ENCODE measurements at places on chromosomes 5 and 9.
A peak's percentile ranks its signal among the peaks of the same experiment; 100 is the strongest.

DNA sequence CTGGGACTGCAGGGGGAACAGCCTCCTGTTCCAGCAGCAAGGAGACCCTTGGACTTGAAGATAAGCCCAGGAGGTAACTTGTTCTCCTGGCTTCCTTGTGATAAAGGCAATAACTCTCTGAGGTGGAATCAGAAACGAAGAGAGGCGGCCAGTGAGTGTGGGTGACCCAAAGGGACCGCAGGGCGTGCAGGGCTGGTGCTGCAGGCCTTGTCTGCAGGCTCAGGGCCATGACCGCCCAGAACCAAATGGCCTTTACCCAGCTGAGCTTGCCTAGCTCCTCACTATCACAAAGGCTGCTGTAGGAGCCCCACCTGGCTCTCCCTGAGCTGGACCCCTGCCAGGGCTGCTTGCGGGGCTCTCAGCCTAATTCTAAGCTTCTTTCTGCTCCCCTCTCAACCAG, 72.5 kb downstream of the NDFIP1 start:
- no peak for DNase-seq

DNA sequence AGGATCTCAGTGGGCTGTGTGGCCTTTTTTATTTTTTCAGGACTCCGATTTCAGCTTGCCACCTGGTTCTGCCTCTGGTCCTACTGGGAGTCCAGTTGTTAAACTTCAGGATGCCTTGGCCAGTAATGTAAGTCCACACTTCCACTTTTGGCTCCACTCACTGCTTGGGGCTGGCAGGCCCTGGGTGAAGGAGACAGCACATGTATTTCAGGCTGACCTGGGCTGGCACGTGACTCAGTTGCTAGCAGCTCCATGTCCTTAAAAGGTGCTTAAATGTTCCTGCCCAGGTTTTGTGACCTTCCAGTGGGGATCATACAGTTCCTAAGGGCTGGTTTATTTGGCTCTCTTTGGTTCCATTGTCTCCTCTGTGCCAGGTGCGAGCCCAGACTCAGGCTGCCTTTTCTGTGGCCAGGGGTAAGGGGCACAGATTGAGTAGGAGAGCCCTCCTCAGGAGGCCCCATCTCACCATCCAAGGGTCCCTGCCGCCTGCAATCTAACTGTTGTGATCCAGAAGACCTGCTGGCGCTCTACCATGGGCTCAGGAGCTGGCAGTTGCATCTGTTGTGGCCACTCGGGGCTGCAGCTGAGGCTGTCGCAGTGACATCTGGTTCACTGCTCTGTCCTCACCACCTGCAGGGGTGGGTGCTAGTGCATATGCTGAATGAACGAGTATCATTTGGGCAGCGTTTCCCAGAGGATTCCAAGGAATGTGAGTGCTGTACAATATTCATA, 19.2 kb upstream of the POMT1 start:
- DNase-seq: no peak

DNA sequence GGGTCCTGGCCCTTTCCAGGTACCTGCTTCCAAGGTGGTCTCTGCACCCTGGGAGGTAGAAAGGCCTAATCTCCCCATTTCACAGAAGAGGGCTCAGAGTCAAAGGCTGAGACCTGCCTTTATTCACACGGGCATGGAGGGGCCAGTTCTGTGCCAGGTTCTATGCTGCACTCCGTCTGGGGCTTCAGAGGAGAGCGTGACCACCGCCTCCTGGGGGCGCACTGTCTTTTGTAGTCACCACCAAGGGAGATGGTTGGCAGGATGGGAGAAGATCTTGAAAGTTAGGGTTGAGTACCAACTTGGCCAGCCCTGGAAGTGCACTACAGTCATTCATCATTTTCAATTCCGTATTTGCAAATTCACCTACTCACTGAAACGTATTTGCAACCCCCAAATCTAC, 23.7 kb upstream of the PRDM12 start:
- DNase-seq: no peak

GRCh38 chr5:67873935-67874334, 341.6 kb upstream of the PIK3R1 start:
- DNase-seq: no peak

DNA sequence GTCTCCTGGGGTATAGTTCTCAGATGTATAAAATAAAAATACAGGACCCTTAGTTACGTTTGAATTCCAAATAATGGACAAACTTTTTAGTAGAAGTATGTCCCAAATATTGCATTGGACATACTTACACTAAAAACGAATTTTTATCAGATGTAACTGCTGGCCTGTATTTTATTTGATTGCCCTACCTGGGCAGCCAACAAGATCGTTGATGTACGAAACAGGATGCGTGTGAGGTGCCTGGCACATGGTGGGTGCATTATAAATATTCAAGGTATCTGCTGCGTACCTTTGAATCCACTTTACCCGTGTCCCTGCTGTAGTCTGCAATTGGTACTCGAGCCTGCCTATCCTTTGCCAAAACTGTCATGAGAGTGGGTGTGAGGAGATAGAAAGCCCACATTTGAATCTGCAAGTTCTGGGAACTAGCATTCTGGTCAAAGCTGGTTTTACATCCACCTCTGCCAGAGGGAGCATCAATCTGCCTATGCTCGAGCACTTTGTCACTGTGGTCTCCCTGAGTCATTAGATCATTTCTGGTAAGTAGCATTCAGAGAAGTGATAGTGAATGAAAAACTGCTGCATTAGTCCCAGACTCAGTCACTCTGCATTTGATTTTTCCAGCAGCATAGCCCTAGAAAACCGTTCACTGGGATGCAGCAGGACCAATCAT, 133.7 kb upstream of the IQGAP2 start:
- DNase-seq: no peak

DNA sequence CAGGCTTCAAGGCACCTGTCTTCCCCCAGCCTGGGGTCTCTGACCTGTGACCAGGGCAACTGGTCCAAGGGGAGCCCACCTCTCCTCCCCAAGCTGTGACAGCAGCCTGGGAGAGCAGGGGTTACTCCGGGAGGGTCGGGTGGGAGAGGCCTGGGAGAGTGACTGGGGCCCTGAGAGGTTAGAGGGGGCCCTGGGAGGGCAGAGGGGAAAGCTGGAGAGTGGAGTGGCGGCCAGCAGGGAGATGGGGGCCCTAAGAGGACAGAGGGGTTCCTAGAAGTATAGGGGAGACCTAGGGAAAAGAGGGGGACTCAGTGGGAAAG, 302 bp downstream of the LCN9 start:
- DNase-seq: no peak

GRCh38 chr5:177097016-177097985, 10.6 kb downstream of the FGFR4 start:
- no peak for DNase-seq

- DNase-seq: peak; percentile 39
Observed at GRCh38 chr5:164597293-164597900, 1092.0 kb downstream of the MAT2B start.

DNA sequence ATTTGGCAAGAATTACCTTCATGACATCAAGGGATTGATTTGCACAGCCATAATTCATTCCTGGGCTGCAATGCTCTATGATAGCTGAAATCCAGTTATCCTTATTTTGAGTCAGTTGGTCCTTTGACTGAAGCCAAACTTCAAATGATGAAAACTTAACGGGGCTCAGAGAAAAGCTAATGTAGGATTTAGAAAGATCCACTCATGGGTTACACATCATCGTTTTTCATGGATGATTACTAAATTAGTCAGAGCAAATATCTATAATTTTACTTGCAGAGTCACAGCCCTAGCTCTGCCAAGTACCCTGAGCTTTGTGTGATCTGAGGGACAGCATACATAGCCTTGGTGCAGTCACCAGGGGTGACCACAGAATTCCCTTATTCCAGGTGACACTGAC, 27.3 kb upstream of the MUSK start:
- no peak for DNase-seq

- no peak for DNase-seq
Observed at GRCh38 chr9:34929506-34930102, 28.5 kb upstream of the PHF24 start.

DNA sequence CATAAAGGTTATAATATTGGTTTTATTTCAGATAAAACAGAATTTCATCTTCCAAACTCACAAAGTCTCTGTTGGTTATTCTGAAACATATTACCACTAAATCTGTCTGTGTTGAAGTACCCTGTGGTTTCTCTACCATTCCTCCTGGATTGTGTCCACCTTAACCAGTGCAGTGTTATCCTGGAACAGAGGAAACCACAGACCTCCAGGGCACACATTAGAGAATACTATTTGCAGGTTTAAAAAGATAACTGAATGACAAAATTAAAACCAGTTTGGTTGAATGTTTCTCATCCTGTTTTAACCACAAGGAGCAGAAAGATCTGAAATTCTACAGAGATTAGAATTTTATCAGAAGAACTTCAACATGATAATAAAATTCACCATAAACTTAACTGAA, 251.8 kb downstream of the CWC27 start:
- no peak for DNase-seq

DNA sequence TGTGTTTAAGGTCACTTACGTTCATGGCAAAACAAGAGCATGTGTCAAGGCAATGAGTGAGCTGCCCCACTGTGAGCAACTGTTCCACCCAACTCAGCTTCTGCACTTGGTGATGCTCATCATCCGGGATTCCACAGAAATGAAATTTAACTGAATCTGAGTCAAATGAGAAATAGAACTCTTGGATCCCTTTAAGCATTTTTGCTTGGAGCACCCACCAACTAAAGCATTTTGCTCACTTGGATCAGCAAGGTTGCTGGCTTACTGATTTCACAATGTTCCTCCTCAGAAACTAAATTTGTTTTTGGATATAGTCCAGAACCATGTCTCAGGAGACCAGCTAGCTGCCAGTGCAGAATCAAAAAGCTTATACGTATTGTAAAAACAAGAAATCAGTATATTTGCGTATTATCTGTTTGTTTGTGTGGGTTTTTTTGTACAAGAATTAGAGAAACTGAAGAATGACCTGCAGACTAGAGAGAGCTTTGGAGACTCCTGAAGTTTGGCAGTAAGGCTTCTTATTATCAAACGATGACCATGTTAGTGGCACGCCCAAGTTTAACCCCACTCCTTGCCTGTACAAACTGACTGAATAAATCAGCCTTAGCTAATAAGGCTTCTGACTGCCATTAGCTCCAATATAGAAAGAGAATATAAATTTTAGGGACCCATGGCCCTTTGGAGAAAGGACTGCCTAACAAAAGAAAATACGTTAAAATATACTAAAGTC, 153.8 kb upstream of the FST start:
- no peak for DNase-seq

GRCh38 chr9:134236001-134236421, 71.6 kb upstream of the RNU6ATAC start:
- DNase-seq: no peak

All from SW 1271 (cell line).